Mammary microvascular endothelial cell (primary cell): ENCODE measurements at places on chromosomes 16 and 17. TPM values are rescaled to one million over a fixed set of nuclear protein-coding genes. Genes with fewer than 3 reads are reported as not detected.

RHBDF2 gene
- total RNA-seq, result 46.8 and 54.8 TPM in 2 replicates

AMDHD2 gene
- total RNA-seq, result 63.3 and 76.6 TPM in 2 replicates

MYH2 gene
- not detected in 2 replicates for total RNA-seq

KCNAB3 gene
- 0.13 and 0.15 TPM in 2 replicates for total RNA-seq

GINS3 gene
- total RNA-seq, result 13.9 and 17.9 TPM in 2 replicates
